Stimulated activated CD4-positive, alpha-beta T cell treated with anti-CD3 and anti-CD28 coated beads, TNF-alpha, amount 100 ng/mL, for 24 hours (primary cell): ENCODE measurements at places on chromosomes 2 and 18.

- DNase-seq, result no peak
Measured at GRCh38 chr2:28434600-28434989, 41.9 kb downstream of the FOSL2 start.

- no peak for DNase-seq
Measured at GRCh38 chr18:58095222-58095621, 51.2 kb downstream of the NEDD4L start.

- DNase-seq, result no peak
Measured at GRCh38 chr18:12086249-12086648, 7.4 kb upstream of the ANKRD62 start.

GRCh38 chr2:216860426-216861137 lies 718 bp upstream of the TNP1 start:
- DNase-seq, result no peak

DNA sequence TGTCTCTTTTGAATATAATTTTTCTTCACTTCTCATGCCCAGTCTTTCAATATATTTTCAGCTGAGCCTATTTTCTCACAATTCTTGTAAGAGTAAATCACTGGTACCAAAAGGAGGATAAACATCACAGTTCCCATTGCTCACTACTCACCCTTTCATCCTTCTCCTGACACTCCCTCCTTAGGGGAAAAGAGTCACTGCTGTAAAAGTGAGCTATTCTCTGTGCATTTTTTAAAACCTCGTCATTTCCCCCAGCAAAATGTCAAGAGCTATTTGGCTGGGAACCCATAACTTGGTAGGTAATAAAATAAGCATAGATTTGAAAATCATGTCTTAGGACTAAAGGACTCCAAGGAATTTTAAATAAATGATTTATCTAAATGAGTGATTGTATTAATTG lies 340.1 kb upstream of the GYPC start:
- no peak for DNase-seq

DNA sequence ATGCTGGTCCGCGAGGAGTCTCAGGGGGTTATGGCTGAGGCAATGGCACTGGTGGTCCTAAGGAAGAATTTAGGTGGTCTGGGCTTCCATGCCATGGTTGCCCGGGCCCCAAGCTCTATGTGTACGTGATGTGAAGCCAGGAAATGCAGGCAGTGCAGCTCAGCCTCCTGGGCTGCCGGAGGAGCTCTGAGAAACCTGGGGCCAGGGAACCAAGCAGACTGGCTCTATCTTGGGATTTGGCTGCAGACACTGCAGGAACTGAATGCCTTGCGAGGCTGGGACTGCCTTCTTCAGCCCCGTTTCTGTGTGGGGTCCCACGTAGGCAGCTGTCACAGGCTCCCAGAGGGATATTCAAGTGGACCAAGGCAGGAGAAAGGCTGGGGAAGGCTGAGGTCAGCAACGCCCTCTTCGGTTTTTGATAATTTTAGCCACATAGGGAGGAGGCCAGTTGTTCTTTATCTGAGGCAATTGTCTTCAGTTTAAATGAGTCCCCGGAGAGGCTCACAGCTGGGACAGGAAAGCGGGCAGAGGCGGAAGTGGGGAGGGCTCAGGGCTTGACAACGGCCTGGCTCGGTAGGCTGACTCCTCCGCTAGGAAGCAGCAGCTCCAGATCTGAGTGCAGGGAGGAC lies 77.7 kb downstream of the RHOB start:
- DNase-seq, result no peak

DNA sequence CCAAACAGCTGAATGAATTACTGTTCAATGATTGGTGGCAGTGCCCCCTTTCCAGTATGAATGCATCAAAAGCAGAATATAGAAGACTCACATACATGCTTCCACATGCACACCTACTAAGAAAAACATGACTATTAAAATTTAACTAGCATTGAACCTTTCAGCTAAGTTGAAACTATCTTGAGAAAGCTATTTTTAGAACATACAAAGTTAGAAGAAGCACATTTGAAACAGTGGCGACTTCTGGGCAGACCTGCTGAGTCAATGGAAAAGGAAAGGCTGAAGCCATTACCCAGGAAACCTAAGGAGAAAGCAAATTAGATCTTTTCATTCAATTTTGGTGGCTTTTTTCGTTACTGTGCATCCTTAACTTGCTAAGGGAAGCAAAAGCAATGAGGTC lies 55.9 kb downstream of the PLA2R1 start:
- DNase-seq, result no peak

DNA sequence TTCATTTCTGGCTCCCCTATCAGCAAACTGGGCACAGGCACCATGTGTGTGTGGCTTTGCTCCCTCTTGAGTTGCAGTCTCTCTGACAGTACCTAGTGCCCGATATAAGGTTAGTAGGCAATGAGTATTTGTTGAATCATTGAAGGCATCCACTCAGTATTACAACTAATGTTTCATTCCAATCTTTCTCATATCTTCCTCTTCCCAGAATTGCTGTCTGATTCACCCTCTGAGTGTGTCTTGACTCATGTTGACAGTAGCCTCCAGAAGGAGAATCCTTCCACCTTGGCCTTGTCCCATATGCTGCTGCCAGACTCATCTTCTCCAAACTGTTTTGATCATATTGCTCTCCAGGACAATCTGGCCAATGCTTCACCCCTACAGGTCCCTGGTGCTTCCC lies 202.5 kb downstream of the LRRTM1 start:
- DNase-seq, result no peak

DNA sequence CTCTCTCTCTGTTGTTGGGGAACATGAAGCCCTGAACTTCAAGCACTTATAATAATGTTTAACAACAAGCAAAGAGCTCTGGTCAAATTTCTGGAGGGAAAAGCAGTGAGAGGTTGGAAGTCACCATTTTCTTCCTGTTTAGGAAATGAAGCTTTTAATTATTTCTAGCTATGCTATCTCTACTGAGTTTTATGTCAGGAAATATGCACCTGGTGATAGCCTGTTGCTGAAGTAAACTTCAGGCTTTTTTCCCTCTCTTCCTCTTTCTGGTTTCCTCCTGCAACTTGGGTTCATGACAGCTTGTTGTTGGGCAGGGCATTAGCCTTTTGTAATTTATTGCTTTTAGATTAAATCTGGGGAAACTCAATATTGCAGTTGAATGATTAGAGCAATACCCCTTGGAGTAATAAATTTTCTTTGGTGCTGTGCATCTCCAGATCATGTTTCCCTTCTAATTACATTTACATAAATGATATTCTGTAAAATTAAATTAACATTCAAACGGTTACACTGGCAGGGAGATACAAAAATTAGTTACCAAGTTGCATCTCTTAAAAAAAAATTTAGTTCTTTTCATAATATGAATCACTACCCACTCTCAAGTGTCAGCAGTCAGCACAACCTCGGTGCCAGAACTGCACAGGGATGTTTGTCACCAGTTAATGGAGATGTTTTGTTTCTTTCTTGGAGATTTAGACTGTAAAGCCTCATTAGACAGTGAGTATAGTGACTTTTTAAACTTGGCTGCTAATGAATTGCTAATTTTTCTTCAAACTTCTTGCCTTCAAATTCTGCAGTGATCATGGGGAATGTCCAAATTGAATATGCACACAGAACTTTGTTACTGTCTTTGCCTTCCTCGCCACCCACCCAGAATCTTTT lies 466.6 kb upstream of the ETAA1 start:
- DNase-seq, result no peak

- no peak for DNase-seq
Measured at GRCh38 chr2:123840016-123840415, 185.1 kb upstream of the CNTNAP5 start.
